MG63 (cell line): ENCODE measurements at places on chromosomes 12 and 14. TPM values are rescaled to one million over a fixed set of nuclear protein-coding genes. Genes with fewer than 3 reads are reported as not detected.

MIS18BP1 gene
- total RNA-seq = 14.3 and 14.6 TPM in 2 replicates

DNA sequence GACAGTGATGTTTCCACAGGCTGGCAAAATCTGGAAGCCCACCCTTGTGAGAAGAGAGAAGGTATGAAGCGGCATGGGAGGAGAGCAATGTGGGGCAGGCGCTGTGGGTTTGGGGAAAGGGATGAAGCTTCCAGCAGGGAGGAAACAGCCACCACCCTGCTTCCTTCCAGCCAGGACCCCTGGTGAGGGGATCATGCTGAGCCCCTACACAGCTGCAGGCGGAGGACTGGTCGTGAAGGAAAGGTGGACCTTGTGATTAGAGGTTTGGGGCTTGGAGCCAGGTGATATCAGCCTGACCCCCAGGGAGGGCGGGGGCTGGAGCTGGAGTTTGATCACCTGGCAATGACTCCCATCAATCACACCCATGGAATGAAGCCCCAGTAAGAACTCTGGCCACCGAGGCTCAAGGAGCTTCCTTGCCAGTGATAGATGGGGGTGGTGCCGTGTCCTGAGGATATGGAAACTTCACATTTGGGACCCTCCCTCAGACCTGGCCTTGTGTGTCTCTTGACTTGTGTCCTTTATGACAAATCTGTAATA is 48.6 kb downstream of the RIMBP2 start:
- DNase-seq = no peak

DNA sequence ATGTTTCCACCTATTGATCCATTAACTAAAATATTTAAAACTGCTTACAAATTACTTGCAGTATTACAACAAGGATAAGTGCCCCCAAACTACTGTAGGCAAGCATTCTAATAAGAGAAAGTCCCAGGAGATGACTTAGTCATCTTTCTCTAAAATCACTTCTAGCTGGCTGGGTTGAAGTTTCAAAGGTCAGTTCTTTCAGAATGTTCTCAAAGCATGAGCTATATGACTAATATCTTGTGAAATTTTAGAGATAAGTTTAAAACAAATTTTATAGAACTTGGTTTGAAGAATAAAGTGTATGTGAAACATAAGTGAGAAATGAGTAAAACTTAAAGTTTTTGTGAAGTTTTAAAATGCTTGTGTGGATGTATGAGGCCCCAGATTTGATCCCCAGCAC is 24.3 kb upstream of the OR6J1 start:
- no peak for DNase-seq

ADAMTS20 gene
- not detected in 2 replicates for total RNA-seq

GRCh38 chr12:120381752-120382419 is 12.9 kb upstream of the MSI1 start:
- DNase-seq = peak; percentile 22

DNA sequence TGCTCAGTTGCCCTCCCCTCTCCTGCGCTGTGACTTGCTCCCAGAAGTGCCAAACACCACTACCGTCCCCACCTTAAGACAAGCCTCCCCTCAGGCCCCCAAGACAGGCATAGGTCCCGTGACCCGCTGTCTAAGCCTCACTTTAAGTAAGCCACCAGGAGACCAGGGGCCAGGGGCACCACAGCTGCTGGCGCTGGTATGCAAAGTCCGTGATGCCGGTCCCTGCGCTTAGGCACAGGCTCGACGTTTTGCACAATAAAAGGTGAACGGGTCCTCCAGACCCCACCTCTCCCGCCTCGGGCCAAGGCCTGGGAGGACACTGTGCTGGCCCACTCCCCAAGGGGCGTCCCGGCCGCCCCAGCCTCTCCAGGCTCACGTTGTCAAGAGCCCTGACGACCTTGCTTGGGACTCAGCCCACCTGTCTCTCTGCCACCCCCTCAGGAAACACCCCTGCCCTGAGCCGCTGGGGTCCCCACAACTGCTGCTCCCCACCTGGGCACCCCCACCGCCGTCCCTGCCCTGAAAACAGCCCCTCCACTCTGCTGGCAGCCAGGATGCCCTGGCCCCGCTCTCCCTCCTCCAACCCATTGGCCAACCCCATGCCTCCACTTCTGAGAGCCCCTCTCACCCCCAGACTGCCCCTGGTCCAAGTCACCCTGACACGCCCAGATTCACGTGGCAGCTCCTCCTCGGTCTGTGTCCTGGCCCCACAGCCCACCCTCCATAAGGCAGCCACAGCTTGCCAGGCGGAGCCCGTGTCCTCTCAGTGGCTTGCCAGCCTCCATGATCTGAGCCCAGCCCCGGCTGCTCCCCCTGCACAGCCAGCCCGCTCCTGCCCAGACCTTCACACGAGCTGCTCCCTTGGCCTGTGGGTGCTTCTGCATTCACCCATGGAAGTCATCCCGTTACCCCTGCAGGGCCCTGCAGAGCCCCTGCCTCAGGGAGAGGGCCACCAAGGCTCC is 11.9 kb downstream of the JAG2 start:
- DNase-seq = no peak

GRCh38 chr12:58163021-58163420 is 221.7 kb downstream of the ATP23 start:
- no peak for DNase-seq

GLIPR1L1 gene
- total RNA-seq = not detected in 2 replicates

CIROP gene
- not detected in 2 replicates for total RNA-seq

- no peak for DNase-seq
Measured at GRCh38 chr14:24909523-24910302, 140.2 kb downstream of the STXBP6 start.

DNA sequence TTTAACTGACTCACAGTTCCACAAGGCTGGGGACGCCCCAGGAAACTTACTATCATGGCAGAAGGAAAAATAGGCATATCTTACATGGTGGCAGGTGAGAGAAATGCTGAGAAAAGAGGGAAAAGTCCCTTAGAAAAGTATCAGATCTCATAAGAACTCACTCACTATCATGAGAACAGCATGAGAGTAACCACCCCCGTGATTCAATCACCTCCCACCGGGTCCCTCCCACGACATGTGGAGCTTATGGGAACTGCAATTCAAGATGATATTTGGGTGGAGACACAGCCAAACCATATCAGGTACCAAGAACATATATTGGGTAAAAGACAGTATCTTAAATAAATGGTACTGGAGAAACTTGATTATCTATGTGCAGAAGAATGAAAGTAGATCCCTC is 100.3 kb upstream of the FAR2 start:
- no peak for DNase-seq

SLC39A5 gene
- total RNA-seq = not detected in 2 replicates

- no peak for DNase-seq
Measured at GRCh38 chr14:101817501-101818001, 56.0 kb downstream of the PPP2R5C start.
